Activated T-cell treated with anti-CD3 and anti-CD28 coated beads for 4 hours (primary cell): ENCODE measurements at places on chromosomes 13 and 19.

- no peak for DNase-seq
These were observed 60.3 kb upstream of the CLDN10 start for GRCh38 chr13:95492044-95492801.

DNA sequence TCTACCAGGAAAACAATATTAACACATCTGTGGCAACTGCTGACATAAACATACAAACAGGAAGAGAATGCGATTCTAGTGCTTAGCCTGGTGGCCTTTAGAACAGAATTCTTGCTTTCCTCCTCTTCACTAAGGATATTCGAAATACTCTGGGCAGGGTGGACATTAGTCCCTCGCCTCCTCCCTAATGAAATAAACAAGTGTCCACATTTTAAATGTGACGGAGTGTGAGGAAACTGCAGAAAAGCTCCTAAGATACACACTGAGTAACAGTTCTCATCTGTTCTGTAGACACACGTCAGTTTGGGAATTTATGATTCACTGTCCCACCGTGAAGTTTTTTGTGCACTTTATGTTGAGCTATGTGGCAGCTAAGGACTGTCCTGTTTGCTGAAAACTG, 639 bp downstream of the STARD13 start:
- DNase-seq, result no peak

- DNase-seq, result no peak
These were observed 3.2 kb downstream of the SPPL2B start for GRCh38 chr19:2331601-2332246.

DNA sequence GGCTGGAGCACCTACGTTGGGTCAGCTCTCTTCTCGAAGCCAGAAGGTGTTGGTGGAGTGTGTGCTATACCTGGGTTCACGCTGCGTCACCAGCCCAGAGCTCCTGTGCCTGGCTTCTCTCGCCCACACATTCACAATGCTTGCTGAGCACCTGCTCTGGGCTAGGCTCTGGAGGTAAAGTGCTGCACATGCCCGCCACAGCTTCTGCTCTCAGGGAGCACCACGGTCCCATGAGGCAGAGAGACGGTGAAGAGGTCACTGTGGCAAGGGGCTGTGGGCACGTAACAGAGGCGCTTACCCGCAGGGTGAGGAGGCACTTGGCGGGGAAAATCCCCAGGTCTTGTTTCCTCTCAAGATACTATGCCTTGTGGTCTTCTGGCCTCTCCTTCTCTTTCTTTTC, 174.2 kb downstream of the TEX29 start:
- DNase-seq, result no peak

- no peak for DNase-seq
These were observed 32.7 kb downstream of the ALG5 start for GRCh38 chr13:36966404-36966803.

GRCh38 chr19:50535672-50536187, 22.0 kb upstream of the ASPDH start:
- no peak for DNase-seq

DNA sequence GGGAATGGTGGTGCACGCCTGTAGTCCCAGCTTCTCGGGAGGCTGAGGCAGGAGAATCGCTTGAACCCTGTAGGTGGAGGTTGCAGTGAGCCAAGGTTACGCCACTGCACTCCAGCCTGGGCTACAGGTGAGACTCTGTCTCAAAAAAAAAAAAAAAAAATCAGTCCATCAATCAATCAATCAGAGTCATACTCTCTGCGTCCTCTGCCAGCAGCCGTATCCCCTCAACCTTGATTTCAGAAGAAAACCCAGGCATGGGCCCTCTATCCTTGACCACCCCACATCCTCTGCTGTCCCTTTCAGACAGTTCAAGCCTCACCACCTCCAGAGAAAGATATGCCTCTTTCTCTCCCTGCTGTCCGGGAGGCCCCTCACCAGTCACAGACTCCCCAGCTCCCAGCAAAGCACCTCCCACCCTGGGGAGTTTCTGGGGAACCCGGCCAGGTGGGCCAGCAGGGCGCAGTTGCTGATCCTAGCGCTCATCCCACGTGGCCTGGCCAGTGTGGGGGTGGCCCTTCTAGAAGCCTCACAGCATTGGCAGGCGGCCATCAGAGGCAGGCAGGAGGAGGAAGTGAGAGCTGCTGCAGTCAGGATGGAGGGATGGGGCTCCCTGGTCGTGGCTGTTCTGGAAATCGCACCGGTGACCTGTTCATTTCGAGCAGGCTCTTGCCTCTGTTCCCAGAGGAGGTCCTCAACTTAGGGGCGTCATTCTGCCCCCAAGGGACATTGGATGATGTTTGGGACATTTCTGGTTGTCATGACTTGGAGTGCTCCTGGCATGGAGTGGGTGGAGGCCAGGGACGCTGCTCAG, 10.2 kb upstream of the JSRP1 start:
- no peak for DNase-seq

DNA sequence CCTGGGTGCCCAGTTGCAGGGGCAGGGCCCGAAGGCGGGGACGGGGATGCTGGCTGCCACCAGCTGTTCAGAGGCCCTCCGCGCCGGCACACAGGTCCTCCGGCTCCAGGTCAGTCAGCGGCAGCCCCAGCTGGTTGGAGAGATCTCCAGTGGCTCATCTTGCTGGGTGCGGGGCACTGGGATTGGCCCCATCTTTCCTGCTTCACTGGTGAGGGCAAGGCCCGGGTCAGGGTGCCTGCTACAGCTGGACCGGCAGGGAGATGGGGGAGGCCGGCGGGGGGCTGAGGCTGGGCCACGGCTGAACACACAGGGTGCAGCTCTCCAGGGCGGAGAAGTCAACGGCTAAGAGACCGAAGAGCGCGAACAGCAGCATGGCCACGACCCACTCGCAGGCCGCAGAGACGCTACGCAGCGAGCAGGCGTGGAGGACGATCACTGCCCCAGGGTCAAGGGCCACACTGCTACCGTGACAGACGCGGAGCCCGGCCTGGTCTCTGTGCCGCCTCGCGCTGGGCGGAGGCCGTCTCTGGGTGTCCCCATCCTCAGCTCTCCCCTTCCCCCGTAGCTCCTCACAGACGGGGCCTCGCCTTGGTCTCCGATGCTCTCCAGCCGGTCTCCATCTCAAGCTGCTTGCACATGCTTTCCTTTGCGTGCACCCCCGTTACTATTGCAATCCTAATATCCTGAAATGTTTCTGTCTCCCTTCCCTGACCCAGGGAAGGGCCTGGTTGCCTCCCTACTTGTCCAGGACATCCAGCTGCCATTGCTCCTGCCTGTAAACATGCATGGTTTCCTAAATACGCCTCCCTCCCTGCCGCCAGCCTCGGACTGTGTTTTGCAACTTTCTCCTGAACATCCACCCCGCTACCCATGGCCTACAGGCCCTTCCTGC, 12.3 kb downstream of the TMEM150B start:
- DNase-seq, result no peak

GRCh38 chr19:43699506-43700394, 16.1 kb upstream of the IRGC start:
- DNase-seq, result no peak

- DNase-seq, result no peak
These were observed 5.4 kb downstream of the TM9SF2 start for GRCh38 chr13:99506634-99507033.

DNA sequence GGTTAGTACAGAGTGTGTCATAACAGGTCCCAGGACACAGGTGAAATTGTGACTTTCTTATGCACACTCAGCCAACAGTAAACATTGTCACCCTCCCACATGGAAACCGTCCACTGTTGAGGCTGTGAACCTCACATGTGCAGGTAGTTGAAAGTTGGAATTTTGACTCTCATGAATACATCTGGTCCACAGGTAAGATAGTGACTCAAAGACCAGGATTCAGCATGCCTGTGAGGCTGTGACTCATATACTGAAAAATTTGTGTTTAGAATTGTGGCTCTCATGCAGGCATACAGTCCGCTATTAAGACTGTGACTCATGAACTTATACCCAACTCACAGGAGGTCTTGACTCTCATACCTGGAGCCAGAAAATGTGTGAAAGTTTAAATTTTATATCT, 67.8 kb downstream of the ZNF728 start:
- DNase-seq, result no peak

DNA sequence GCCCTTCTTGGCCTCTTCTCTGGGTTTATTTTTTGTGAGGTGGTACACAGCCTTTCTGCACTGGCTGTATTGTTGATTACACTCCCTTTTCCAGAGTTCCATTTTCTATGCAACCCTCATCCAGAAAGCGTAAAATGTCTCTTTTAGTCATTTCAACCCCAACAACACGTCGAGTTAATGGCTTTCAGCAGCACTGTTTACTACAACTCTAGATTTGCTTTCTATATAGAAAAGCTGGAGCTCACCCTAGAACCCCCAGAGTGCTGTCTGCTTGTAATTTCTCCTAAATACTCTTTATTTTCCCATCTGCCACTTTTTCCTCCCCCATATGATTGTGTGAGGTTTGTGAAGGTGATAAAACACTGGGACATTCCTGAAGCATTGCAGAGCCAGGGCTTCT, 148.9 kb upstream of the TMTC4 start:
- DNase-seq, result no peak
